ENCODE measurements at places on chromosomes 7 and 10. TPM values are rescaled to one million over a fixed set of nuclear protein-coding genes. Genes with fewer than 3 reads are reported as not detected.

GRCh38 chr10:69636626-69637605, 6.9 kb downstream of the FAM241B start:
- H3K27ac ChIP-seq: no peak overlapping the region
- H3K36me3 ChIP-seq: no peaks in the 10 kb centered on the region
- H3K4me1 ChIP-seq: no peaks in the 10 kb centered on the region
- no peak for DNase-seq

GRCh38 chr7:24945899-24946298, 34.1 kb downstream of the OSBPL3 start:
- no peaks in the 10 kb centered on the region for H3K4me1 ChIP-seq
- H3K27ac ChIP-seq: no peak overlapping the region
- H3K27me3 ChIP-seq: no peaks in the 10 kb centered on the region
- H3K4me3 ChIP-seq: no peak overlapping the region

DNA sequence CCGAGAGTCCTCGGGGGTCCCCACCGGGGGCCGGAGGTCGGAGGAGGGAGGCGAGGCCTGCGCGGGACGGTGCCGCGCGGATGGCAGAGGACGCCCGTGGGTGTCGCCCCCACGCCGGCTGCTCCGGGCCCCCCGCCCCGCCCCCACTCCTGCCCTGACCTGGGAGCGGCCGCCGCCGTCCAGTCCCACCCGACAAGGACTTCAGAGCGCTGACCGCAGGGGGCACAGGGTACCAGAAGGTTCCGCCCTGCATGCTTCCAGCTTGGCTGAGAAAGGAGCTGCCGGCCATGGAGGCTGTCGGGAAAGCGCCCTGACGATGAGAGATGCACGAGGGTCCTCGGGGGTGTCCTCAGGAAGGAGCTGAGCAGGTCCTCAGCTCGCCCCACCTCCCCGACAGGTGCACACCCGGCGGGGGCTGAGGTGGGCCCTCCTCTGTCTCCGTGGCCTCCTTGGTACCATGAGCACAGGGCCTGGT, 57.0 kb upstream of the DNAJB6 start:
- H3K36me3 ChIP-seq: no peaks in the 10 kb centered on the region
- H3K27me3 ChIP-seq: peaks cover 27% of the 10 kb centered on the region
- no peak overlapping the region for H3K27ac ChIP-seq

Gene ZCWPW1
- 5.6 TPM for total RNA-seq

- DNase-seq: no peak
- no peaks in the 10 kb centered on the region for H3K4me1 ChIP-seq
- H3K27ac ChIP-seq: no peak overlapping the region
- no peaks in the 10 kb centered on the region for H3K36me3 ChIP-seq
- no peak overlapping the region for H3K4me3 ChIP-seq
These were observed 504.2 kb upstream of the PHF14 start for GRCh38 chr7:10469476-10469875.

Gene ELAPOR2
- total RNA-seq: 3.3 TPM

DNA sequence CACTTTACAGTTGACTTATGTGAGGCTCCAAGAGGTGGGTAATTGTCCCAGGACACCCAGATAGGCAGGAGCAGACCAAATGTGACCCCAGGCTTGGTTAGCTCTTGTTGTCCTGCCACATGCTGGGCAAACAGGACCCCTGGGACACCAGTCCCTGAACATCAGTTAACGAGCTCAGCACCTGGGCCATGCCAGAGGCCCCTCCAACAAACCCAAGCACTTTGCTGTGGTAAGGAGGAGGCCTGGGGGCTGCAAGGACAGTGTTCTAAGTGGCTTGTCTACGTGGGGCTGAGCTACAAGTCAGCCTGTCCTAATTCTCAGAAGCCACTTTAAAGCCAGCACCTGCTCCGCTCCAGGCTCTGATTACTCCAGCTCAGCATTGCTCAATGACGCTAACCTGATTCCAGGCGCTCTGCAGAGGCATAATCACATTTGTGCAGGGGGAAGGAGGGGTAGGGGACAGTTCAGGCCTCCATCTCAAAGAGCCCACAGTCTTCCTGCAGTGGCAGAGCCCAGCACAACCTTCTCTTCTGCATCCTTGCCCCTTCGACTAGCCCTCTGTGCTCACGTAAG, 57.2 kb downstream of the DDC start:
- peaks cover 60% of the 10 kb centered on the region for H3K4me1 ChIP-seq
- H3K27ac ChIP-seq: peak overlapping the region; percentile 94
- H3K27me3 ChIP-seq: no peaks in the 10 kb centered on the region
- no peak overlapping the region for H3K4me3 ChIP-seq
